B cell (primary cell): ENCODE measurements at places on chromosomes 1 and 21. TPM values are rescaled to one million over a fixed set of nuclear protein-coding genes. Genes with fewer than 3 reads are reported as not detected.

DNA sequence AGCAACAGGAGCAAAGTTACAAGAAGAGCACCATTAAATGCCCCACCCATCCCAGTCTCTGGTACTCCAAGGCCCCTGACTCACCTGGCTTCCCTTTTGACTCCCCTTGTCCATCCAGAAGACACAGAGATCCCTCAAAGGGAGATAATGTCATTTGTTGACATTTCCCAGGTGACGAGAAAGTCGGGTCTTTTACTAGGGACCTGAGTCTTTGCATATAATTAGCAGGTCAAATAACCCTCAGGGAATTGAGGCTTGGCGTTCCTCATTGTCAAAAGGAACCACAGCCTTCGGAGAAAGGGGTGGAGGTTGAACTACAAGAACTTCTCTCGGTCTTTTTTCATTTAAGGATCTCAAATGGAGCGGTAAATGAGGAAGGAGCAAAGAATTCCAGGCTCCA lies 133.2 kb downstream of the PROX1 start:
- H3K27me3 ChIP-seq = peaks cover 3% of the 10 kb centered on the region
- H3K27ac ChIP-seq = no peak overlapping the region
- no peaks in the 10 kb centered on the region for H3K4me1 ChIP-seq
- no peak for DNase-seq

The GBP3 gene
- 16.4 and 20.8 TPM in 2 replicates for total RNA-seq

DNA sequence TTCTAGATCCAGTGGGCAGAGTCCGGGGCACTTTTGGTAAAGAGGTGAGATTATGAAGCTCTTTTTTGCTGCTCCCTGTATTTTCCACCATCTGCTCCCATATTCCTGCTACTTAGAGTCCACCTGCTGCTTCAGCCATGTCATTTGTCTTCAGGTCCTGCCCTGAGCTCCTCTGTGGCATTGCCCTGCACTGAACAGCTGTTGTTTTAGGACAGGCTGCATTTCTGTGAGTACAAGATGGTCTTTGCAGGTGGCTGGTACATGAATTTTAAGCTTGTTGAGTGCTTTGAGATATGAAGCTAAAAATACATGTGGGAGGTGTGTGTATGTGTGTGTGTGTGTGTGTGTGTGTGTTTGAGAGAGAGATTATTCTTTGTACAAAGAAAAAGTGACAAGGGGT lies 21.9 kb downstream of the MT1HL1 start:
- no peak for DNase-seq
- no peaks in the 10 kb centered on the region for H3K27me3 ChIP-seq
- H3K27ac ChIP-seq = no peak overlapping the region
- H3K4me1 ChIP-seq = no peaks in the 10 kb centered on the region
- H3K4me3 ChIP-seq = no peak overlapping the region

- H3K27ac ChIP-seq = no peak overlapping the region
- peaks cover 18% of the 10 kb centered on the region for H3K4me1 ChIP-seq
- H3K27me3 ChIP-seq = no peaks in the 10 kb centered on the region
- DNase-seq = no peak
- H3K36me3 ChIP-seq = no peaks in the 10 kb centered on the region
Observed at GRCh38 chr1:23428136-23428905, 3.8 kb upstream of the TCEA3 start.

GRCh38 chr1:160711602-160712311 lies at the start of gene CD48:
TSS of gene CD48 (minus strand) at chr1:160711822. CDS start at chr1:160711763, 59 bp downstream.
- peak; percentile 80 for DNase-seq
- H3K4me1 ChIP-seq = peaks cover 62% of the 10 kb centered on the region
- H3K4me3 ChIP-seq = peak within 1 kb of the TSS; percentile 88
- H3K27me3 ChIP-seq = no peaks in the 10 kb centered on the region
- peaks cover 1% of the 10 kb centered on the region for H3K36me3 ChIP-seq
